ENCODE measurements at places on chromosomes 4 and X. TPM values are rescaled to one million over a fixed set of nuclear protein-coding genes. Genes with fewer than 3 reads are reported as not detected.

Gene GPR173
- 1.6 TPM for total RNA-seq

Gene ARHGAP36
- not detected for total RNA-seq

Gene SATL1
- total RNA-seq: not detected

Gene ZNF280C
- 2.6 TPM for total RNA-seq

Gene RNF150
- 0.28 TPM for total RNA-seq

Gene FRMD7
- total RNA-seq: 0.09 TPM

Data from smooth muscle cell of bladder (primary cell).